Posterior cingulate gyrus (tissue), 11 donors: ENCODE measurements at places on chromosomes 2 and 18.

DNA sequence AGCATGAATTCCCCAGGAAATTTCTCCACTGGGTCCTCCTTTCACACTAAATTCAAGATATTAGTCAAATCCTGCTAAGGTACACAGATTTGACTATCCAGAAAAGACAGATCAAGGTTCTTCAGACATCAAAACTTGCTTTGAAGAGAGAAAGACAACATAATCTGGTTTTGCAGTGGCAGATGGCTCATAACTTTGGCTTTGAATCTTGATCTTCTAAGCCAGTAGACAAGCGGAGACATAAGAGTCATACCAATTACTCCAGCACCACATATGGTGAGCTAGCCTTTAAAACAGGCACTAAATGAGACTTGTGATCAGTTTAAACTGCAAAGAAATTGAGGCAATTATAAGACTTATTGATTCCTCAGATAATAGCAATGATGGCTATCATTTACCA, 29.3 kb downstream of the PDE11A start:
- no peak for DNase-seq

DNA sequence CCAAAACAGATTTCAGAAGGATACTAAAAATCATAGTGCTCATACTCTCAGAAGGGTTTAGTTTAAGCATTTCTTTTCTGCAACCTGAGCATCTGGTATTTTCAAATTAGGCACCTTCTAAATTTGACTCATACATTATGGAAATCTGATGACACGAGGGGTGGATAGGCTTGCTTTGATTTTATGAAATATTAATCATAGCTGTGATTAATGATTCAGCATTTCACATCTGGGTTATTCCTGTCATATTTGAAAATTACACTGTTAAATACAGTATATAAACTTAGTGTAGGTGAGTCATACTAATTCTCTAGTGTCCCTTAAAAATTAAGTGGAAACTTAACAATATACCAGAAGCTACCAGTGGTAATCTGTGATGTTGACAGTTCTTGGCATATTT, 47.7 kb downstream of the MRPS9 start:
- no peak for DNase-seq

- no peak for DNase-seq
Measured at GRCh38 chr2:212477571-212477970, 61.0 kb downstream of the ERBB4 start.

- DNase-seq = no peak
Measured at GRCh38 chr2:193580176-193580950, 1385.6 kb upstream of the TMEFF2 start.

DNA sequence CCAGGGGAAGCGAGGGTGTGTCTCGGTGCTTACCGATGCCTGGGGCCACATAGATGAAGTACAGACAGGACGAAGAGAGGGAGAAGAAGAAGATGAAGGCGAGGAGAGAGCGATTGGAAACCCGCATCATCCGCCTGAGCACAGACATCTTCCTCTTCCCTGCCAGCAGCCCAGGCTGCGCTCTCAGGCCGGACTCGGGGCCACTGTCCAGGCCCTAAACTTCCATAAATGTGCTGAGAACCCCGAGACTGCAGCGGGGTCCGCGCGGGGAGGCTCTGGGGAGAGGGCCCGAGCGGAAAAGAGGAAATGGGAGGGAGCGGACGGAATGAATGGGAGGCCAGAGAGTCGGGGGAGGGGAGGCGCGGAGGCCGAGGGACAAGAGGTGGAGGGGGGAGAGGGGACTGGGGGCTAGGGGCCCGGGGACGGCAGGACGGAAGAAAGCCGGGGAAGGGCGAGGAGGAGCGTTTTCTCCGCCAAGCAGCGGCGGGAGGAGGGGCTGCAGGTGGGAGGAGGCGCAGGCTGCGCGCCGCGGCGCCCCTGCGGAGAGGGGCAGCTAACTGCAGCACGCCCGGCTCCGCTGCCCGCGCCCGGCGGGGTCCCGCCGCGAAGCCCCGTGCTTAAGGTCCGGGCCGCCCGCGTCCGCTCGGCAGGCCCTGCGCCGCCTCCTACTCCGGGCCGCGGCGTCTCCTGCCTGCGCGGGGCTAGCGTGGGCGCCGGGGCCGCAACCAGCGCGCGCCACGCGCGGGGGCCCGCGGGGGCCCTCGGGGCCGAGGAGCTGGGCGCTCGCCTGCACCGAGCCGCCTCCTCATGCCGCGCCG, at the start of gene B4GALT6:
Gene B4GALT6, minus strand, starts transcription at position 303 of the 818 bp plus-strand sequence. Its CDS starts 155 bp downstream, at position 148.
- DNase-seq = no peak

DNA sequence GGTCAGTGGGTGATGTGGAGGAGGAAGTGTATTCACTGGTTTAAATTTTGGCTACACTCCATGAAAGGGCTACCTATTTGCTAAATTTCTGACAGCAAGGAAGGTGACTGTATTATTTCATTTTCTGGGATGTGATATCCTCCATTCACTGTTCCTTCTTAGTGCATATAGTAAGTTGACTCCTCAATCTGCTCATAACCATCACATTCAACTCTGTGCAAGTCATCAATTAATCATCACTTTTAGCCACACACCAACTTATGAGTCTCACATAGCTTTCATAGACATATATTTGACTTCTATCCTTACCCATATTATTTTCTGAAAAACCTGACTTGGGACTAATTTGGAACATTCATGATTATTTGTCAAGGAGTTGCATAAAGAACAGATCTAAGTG, 16.9 kb downstream of the KLHL41 start:
- DNase-seq = no peak

DNA sequence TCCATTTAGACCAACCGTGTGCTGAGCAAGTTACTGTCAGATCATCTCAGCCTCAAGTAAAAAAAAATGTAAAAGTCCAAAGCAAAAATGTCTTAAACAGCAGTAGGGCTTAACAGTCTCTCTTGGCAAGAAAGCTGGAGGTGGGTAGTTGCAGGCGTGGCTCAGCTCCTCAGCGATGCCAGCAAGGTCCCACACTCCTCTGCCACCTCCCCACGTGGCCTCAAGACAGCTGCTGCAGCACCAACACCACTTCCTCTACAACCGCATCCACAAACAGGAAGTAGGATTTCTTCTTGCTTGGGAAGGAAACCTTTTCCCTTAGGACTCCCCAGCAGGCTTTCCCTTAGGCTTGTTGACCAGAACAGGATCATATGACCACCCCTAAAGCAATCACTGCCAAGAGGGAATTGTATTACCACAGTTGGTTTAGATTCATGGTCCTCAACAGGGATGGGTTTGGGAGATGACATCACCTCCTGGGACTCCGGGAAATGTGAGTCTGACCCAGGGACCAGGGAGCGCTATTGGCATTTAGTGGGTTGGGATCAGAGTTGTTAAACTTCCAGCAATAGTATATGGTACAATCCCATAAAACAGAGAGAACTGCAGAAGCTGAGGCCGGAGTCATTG, 97.1 kb downstream of the MAPK4 start:
- DNase-seq = no peak

DNA sequence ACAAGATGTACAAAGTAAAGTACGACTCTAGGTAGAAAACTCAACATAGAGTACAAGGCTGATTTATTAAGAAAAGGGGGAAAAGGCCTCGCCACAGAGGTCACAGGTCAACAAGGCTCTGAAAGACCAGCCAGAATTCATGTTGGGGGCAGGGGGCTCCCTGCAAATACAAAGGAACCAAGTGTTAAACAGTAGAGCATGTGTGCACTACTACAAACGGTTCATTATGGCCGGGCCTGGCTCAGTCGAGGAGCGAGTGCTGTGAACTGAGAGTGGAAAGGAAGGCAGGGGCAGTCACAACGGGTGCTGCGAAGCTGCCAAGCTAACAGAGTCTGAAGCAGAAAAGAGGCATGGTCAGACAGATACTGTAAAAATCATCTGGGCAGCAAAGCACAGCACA, 77.1 kb downstream of the MBOAT2 start:
- peak; percentile 52 for DNase-seq

GRCh38 chr2:239516954-239517305, 116.1 kb upstream of the HDAC4 start:
- no peak for DNase-seq

GRCh38 chr2:44822174-44822573, 119.3 kb upstream of the SIX3 start:
- DNase-seq = no peak

GRCh38 chr18:38751898-38752297, 1186.3 kb upstream of the CELF4 start:
- peak; percentile 92 for DNase-seq

DNA sequence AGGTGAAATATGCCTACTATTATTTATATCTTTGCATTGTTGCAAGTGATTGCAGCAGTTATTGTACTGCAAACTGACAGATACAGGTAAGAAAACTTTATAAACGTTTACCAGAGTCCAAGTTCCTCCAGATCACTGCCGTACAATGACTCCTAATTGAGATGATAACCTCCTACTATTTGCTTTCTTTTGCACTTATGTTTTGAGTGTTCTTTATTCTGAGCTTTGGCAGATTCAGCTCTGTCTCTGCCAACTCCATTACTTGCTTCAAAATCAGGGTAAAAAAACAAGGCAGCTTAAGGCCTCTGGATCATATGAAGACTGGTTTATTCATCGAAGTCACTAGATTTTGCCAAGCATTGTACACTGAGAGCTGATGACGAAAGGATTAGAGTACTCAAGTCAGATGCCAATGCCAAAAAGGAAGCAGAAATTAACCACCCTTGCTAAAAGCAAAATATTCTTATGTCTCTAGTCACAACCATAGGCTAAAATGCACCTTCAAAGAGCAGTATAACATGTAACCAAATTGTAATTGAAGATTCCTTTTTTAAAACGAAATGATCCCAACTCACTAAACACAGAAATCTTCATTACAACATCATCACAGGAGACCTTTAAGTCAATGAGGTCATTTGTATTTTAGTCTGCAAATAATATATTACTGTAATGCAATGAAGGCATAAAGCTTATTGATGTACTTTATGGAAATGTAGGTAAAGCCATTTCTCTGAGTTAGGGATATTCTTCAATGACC, 10.5 kb upstream of the IKZF2 start:
- DNase-seq = no peak

GRCh38 chr2:136118819-136119716, 1.1 kb upstream of the CXCR4 start:
- peak; percentile 39 for DNase-seq

GRCh38 chr2:189836644-189837043, 52.4 kb downstream of the PMS1 start:
- no peak for DNase-seq

DNA sequence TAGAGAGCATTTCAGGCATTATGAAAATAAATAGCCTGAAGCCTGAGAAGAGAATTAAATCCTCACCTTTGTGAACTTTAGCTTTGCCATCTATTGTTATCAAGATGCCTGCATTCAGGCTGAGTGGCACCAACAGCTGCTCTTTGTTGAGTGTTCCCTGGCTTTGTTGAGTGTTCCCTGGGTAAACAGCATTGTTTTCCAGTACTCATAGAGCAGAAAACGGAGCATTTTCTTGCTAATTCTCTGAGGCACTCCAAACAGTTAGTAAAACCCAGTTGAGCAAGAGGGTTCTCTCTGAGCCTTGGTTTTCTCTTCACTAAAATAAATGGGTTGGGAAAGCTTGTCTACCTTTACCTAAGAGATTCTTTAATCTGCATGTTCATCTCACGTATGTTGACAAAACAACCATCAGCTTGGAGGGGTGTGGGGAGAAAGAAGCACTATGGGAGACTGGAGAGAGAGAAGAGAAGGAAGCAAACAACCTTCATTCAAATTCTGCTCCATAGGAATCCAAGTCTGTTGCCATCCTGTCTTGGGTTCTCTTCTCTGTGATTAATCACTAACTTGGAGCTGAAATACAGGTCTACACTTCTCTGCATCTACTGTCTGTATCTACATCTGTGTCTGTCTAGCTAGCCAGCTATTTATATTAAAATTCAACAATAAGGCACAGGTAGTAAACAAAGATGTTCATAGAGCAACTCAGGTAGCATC, 567.0 kb upstream of the SOX11 start:
- DNase-seq = no peak

DNA sequence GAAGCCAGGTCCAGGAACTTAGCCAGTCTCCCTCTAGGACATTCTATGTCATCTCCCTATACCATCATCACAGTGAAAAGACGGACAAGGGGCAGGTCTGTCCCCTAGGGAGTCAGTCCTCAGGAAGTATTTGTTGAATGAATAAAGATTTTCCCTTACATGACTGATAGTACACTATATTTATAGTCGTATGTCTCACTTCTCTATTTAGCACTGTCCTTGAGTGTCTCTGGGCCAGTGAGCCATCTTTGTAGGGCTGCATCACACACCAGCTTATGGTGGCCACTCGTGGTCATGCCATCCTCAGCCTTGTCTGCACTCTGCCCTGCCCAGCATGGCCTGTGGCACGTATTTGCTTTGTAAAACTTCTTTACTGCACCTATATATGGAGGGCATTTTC, 25.8 kb downstream of the PTPN18 start:
- DNase-seq = no peak

DNA sequence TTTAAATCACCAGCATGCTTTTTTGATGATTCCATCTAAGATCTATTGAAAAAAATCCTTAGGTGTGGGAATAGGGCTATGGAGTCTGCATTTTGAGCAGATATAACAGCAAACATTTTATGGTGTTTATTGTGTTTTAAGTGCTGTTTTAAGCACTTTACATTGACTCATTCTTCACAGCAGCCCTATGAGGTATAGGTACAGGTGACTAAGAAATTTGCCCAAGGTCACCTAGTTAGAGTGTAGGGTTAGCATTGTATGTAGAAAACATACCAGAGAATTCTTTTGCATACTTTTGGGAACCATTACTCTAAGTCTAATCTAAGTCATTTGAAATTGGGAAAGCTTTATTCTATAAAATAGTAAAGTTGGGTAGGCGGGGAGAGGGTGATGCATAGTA, 31.3 kb downstream of the PPM1B start:
- DNase-seq = no peak

- no peak for DNase-seq
Measured at GRCh38 chr2:100309973-100310719, 12.2 kb downstream of the LONRF2 start.

DNA sequence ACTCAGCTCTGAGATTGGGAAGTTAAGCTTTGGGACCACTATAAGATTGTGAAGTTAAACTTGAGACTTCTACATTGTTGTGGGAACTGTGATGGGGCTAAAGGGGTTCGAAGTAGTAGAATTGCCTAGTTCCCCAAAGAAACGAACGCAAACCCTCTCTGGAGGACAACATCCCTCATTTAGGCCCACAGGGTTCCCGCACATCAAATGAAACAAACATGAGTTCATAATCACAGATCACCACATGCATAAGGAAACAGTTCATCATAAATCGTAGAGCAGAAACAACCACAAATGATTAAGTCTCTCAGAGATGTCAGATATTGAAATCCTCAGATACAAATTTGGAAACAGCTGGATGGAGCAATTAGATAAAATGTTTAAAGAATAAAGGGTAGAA, 55.9 kb upstream of the HPCAL1 start:
- no peak for DNase-seq

DNA sequence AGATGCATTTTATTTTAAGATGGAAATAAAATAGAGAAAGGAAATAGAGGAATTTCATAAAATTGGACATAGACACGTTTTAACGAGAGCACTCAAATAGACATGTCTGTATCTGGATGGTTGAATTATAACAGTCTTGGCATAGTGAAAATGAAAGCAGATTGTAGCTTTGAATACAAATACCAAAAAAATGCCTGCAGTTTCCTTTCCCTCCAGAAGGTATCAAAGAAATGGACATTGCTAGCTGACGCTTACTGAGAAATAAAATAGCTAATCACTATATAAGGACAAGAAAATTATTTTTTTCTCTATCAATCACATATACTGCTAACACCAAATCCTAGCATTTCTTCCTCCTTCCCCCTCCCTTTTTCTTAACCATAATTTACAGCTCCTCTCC, 11.4 kb upstream of the MAPRE2 start:
- DNase-seq = no peak

GRCh38 chr2:28375742-28376631, 16.7 kb upstream of the FOSL2 start:
- no peak for DNase-seq
